Dermis microvascular lymphatic vessel endothelial cell (primary cell): ENCODE measurements at places on chromosomes 6 and 20. TPM values are rescaled to one million over a fixed set of nuclear protein-coding genes. Genes with fewer than 3 reads are reported as not detected.

Gene KCNS1
- under 0.01 and 0.25 TPM in 2 replicates for total RNA-seq

GRCh38 chr6:89999154-89999553, 104.9 kb downstream of the GJA10 start:
- DNase-seq: no peak

Gene XKR7
- not detected in 2 replicates for total RNA-seq

DNA sequence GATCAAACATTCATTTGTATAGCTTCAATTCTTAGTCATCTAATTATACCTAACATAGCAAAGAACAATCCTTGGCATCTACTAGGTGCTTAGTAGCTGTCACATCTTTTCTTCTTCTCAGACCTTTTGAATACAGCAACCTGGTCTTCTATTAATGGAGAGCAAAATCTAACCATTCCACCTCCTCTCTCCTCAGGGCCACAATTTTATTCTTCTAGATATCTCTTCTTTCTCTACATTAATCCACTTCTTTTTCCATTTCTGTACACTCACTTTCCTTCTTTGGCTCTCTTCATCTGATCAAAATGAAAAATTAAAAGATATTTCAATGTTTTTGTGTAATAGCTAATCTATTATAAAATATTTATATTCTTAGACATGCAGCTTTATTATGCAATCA, 9.0 kb upstream of the HLA-DOA start:
- no peak for DNase-seq

Gene THBS2
- 0.51 TPM in 1 of 2 replicates, not detected in the other for total RNA-seq

DNA sequence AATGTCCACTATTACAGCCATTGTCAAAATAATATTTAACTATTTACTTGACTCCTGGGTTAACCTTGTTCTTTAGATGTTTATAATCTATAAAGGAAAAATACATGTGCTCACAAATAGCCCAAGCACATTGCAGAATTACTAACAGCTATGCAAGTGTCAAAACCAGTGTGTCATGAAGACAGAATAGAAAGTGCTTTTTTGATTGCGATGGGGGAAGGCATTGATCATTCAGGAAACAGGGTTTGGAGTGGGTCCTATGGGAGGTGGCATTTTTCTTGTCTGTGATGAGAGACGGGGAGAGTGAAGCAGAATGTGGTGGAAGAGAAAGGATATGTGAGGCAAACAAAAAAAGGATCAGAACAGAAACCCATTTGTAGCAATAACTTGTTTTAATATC, 1.0 kb upstream of the AGPAT4 start:
- DNase-seq: no peak

DNA sequence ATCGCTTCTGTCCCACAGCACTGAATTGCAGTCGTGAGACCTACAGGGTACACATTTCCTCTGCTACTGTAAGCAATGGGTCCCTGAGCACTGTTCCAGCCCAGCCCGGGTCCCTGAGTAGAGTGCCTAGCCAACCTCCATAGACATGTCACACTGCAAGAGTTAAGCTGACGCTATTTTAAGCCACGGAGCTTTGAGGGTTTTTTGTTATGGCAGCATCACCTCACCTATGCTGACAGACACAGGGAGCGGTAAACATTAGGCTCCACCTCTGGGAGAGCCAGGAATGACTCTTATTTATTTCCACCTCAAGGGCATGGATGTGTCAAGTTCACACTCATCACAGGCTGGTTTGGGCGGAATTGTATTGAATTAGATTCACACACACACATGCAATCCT, 45.1 kb downstream of the GRM4 start:
- DNase-seq: no peak

Gene AIF1
- total RNA-seq: 0.13 TPM in 2 replicates
